Tibial artery (tissue), 4 donors: ENCODE measurements at places on chromosomes 6 and 20.

GRCh38 chr20:58039274-58040092, 189.0 kb downstream of the ANKRD60 start:
- no peaks in the 10 kb centered on the region for H3K27me3 ChIP-seq
- no peak for DNase-seq
- H3K4me1 ChIP-seq, result peaks cover 5% of the 10 kb centered on the region
- no peaks in the 10 kb centered on the region for H3K36me3 ChIP-seq

GRCh38 chr20:44641325-44641724, 10.2 kb downstream of the ADA start:
- H3K36me3 ChIP-seq, result no peaks in the 10 kb centered on the region
- H3K27me3 ChIP-seq, result no peaks in the 10 kb centered on the region
- H3K4me1 ChIP-seq, result peaks cover 18% of the 10 kb centered on the region
- H3K4me3 ChIP-seq, result no peak overlapping the region
- no peak for DNase-seq
- no peak overlapping the region for H3K27ac ChIP-seq

- no peaks in the 10 kb centered on the region for H3K27me3 ChIP-seq
- no peaks in the 10 kb centered on the region for H3K36me3 ChIP-seq
- no peak overlapping the region for H3K4me3 ChIP-seq
- no peaks in the 10 kb centered on the region for H3K4me1 ChIP-seq
- H3K27ac ChIP-seq, result no peak overlapping the region
Measured at GRCh38 chr6:123028263-123028662, 32.2 kb downstream of the CLVS2 start.

GRCh38 chr20:15986690-15987089, 586.6 kb downstream of the KIF16B start:
- no peaks in the 10 kb centered on the region for H3K4me1 ChIP-seq
- DNase-seq, result no peak
- no peak overlapping the region for H3K27ac ChIP-seq
- no peaks in the 10 kb centered on the region for H3K36me3 ChIP-seq

DNA sequence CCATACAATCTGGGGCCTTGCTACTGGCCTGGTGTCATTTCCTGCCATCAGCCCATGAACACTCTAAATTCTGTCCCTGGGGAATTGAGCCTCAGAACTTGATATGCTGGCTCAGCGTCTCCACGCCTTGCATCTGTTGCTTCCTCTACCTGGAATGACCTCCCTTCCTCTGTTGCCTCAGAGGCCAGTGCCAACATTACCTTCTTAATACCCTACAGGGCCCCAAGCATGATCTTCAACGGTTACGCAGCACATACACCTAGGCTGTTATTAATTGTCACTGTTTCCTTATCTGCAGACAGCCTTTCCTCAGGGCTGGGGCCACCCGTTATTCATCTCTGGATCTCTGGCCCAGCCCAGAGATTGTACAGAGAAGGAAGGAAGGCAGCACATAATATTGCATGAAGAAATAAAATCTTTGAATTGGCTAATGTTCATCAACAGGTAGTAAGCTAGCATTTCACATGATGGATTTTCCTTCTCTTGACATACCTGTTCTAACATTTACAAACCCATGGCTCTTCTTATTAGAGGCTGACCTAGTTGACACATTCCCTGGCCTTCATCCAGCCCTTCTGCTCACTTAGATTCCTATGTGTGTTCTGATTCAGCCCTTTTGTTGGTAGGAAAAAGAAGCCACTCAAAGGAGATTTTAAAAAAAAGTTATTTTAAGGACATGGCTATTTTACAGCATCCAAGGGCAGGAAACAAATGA, 8.4 kb upstream of the RNF182 start:
- H3K27me3 ChIP-seq, result no peaks in the 10 kb centered on the region
- no peak for DNase-seq
- no peaks in the 10 kb centered on the region for H3K36me3 ChIP-seq
- H3K27ac ChIP-seq, result no peak overlapping the region
- H3K4me1 ChIP-seq, result no peaks in the 10 kb centered on the region

GRCh38 chr20:53834749-53835148, 235.6 kb downstream of the BCAS1 start:
- H3K27ac ChIP-seq, result no peak overlapping the region
- peaks cover 8% of the 10 kb centered on the region for H3K4me1 ChIP-seq
- H3K4me3 ChIP-seq, result no peak overlapping the region
- no peaks in the 10 kb centered on the region for H3K27me3 ChIP-seq
- no peaks in the 10 kb centered on the region for H3K36me3 ChIP-seq

DNA sequence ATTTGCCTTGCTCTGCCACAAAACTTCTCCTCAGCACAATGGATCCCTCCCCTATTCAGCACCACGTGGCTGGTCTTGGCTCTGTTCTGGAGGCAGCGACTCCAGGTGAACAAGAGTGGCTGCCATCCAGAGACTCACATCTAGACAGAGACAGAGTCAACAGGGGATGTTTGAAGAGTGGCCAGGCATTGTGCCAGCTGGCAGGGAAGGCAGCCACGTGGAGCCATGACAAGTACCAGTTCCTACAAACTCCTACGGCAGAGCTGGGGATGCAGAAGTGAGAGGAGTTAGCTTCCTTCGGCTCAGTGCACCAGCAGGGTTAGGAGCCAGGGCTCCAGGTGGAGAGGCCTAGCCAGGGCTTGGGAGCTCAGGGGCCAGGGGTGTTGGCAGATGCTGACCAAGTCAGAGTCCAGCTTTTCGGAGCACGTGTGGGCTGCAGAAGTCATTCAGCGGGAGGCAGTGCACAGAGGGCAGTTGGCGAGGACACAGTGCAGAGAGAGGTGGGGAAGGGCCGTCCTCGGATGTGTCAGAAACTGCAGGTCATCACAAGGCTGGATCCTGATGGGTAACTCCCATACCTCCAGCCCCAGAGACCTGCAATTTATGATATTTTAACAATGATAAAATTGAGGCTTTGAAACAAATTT, 171.7 kb upstream of the PDE10A start:
- H3K4me3 ChIP-seq, result no peak overlapping the region
- DNase-seq, result no peak
- peaks cover 36% of the 10 kb centered on the region for H3K27me3 ChIP-seq
- H3K27ac ChIP-seq, result no peak overlapping the region

DNA sequence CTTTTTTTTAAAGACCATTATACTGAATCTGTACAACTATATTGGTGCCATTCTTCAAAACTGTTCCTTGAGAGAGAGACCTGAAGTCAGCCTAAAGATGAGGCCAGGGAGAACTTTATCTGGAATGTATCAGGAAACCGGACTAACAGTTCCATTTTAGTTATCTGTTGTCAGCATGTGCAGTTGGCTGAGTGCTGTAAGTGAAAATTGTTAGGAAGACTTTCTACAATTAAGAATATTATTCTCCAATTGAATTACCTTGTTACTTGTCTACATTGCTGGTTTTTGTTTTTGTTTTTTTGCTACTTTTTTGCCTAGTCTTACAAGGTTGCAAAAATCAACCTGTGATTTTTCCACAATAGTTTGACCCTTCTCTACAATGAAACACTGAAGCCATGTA, 7.5 kb downstream of the CEP57L1 start:
- H3K27ac ChIP-seq, result no peak overlapping the region
- no peaks in the 10 kb centered on the region for H3K27me3 ChIP-seq
- no peaks in the 10 kb centered on the region for H3K4me1 ChIP-seq
- no peak overlapping the region for H3K4me3 ChIP-seq
- H3K36me3 ChIP-seq, result no peaks in the 10 kb centered on the region

GRCh38 chr6:79143320-79143898, 65.4 kb upstream of the PHIP start:
- H3K27me3 ChIP-seq, result no peaks in the 10 kb centered on the region
- DNase-seq, result no peak
- H3K4me1 ChIP-seq, result no peaks in the 10 kb centered on the region
- H3K4me3 ChIP-seq, result no peak overlapping the region

- H3K4me3 ChIP-seq, result no peak overlapping the region
- peaks cover 67% of the 10 kb centered on the region for H3K4me1 ChIP-seq
- DNase-seq, result peak; percentile 54
- peak overlapping the region; percentile 64 for H3K27ac ChIP-seq
- no peaks in the 10 kb centered on the region for H3K27me3 ChIP-seq
Measured at GRCh38 chr20:17660667-17661066, 21.4 kb downstream of the RRBP1 start.
